Stimulated activated memory B cell treated with anti-CD40 and anti-IgM and Interleukin-4, amounts not matched to agents 10 μg/mL and 1 μg/mL and 100 μg/mL, for 72 hours (primary cell): ENCODE measurements at places on chromosomes 1 and 21.

DNA sequence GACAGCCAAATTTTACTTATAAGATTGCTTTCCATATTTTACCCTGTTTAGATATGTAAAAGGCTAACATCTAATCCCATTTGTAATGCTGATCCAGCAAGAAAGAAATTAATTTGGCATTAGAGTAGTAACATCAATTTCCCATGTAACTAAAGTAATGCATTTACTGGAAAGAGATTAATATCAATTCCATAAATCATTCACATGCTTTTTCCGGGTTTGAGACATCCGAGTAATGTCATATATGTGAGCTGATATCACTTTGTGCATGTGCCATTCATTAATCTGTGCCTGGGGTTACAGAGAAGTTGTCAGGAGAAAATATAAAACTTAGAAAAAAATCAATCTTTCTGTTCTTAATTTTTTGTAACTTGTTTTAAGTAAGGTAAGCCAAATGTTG is 206.1 kb downstream of the AGBL4 start:
- H3K4me3 ChIP-seq = no peak overlapping the region
- H3K27me3 ChIP-seq = no peaks in the 10 kb centered on the region
- ATAC-seq = no peak
- no peak overlapping the region for H3K27ac ChIP-seq
- H3K36me3 ChIP-seq = no peaks in the 10 kb centered on the region
- no peaks in the 10 kb centered on the region for H3K4me1 ChIP-seq

DNA sequence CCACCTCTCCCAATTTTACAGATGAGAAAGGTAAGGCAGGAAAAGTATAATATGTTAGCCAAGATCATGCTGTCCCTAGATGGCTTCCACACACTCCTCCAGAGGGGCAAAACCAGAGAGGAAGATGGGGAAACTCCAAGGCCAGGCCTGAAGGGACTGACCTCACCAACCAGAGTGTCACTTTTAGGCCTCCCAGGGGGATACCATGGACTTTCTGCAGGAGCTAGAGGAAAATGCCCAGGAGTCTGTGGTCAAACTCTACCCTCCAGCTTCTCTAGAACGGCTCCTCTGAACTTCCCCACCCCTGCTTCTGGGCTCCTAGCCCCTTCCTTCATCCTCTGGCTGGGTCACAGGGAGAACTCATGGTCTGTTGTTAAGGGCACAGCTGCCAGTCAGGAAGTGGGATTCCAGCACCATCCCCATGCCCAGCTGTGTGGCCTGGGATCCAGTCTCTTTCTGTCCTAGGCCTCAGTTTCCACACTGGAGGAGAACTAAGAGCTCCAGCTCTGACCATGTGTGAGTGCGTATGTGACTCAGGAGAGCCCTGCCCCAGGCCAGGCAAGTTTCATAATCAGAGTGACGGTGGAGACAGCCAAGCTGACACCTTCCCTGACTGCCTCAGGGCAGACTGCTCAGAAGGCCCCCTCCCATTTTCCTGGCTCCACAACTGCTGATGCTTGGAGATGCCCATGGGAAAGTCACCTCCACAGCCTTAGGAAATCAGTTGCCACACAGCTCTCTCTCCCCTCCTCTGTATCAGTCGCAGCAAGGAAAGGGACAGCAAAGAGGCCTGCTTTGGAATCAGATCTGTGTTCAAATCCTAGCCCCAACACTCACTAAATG is 1.9 kb downstream of the IGSF8 start:
- H3K27me3 ChIP-seq = no peaks in the 10 kb centered on the region
- peaks cover 45% of the 10 kb centered on the region for H3K4me1 ChIP-seq
- H3K4me3 ChIP-seq = peak overlapping the region; percentile 3
- no peak for ATAC-seq

GRCh38 chr1:207873055-207873890 is 37.7 kb downstream of the CD34 start:
- peak overlapping the region; percentile 87 for H3K27ac ChIP-seq
- peaks cover 70% of the 10 kb centered on the region for H3K4me1 ChIP-seq
- ATAC-seq = peak; percentile 70
- no peaks in the 10 kb centered on the region for H3K36me3 ChIP-seq
- H3K27me3 ChIP-seq = no peaks in the 10 kb centered on the region

- H3K27me3 ChIP-seq = no peaks in the 10 kb centered on the region
- no peaks in the 10 kb centered on the region for H3K4me1 ChIP-seq
- ATAC-seq = no peak
- H3K36me3 ChIP-seq = no peaks in the 10 kb centered on the region
Observed at GRCh38 chr1:90192408-90192807, 197.5 kb downstream of the ZNF326 start.

GRCh38 chr1:169576241-169576934 is 9.9 kb downstream of the F5 start:
- H3K27ac ChIP-seq = no peak overlapping the region
- no peaks in the 10 kb centered on the region for H3K36me3 ChIP-seq
- H3K27me3 ChIP-seq = peaks cover 11% of the 10 kb centered on the region
- no peak overlapping the region for H3K4me3 ChIP-seq
